ENCODE measurements at places on chromosomes 12 and 14. TPM values are rescaled to one million over a fixed set of nuclear protein-coding genes. Genes with fewer than 3 reads are reported as not detected.

DNA sequence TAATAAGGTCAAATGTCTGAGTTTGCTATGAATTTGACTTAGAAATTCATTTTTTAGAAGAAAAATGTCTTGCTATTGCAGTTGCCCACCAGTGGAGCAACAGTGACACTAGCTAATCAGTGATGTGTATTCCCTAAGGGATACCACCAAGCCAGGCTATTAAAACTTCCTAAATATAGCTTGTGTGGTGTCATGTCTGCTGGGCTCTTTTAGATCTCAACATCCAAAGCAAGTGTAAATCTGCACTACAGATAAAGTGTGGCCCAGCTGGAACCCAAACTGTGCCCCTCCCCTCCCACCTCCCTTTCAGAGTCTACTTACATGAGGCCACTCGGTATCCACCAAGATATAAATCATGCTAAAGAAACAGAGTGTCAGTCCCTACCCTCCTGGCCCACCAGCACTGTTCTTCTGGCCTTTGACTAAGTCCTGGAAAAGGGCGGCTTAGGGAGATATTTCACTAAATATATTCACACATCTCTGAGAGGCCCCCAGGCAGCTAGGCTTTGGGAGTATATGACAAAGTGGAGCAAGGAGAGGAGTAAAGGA lies 53.8 kb downstream of the SLC35F4 start:
- no peak for DNase-seq
- H3K4me1 ChIP-seq = no peaks in the 10 kb centered on the region
- H3K27ac ChIP-seq = no peak overlapping the region
- no peaks in the 10 kb centered on the region for H3K36me3 ChIP-seq

- no peaks in the 10 kb centered on the region for H3K36me3 ChIP-seq
- no peak overlapping the region for H3K4me3 ChIP-seq
- H3K4me1 ChIP-seq = no peaks in the 10 kb centered on the region
- H3K27ac ChIP-seq = no peak overlapping the region
- H3K27me3 ChIP-seq = peaks cover 4% of the 10 kb centered on the region
Measured at GRCh38 chr12:113996026-113996425, 29.9 kb upstream of the RBM19 start.

Gene KRT71
- not detected for total RNA-seq

DNA sequence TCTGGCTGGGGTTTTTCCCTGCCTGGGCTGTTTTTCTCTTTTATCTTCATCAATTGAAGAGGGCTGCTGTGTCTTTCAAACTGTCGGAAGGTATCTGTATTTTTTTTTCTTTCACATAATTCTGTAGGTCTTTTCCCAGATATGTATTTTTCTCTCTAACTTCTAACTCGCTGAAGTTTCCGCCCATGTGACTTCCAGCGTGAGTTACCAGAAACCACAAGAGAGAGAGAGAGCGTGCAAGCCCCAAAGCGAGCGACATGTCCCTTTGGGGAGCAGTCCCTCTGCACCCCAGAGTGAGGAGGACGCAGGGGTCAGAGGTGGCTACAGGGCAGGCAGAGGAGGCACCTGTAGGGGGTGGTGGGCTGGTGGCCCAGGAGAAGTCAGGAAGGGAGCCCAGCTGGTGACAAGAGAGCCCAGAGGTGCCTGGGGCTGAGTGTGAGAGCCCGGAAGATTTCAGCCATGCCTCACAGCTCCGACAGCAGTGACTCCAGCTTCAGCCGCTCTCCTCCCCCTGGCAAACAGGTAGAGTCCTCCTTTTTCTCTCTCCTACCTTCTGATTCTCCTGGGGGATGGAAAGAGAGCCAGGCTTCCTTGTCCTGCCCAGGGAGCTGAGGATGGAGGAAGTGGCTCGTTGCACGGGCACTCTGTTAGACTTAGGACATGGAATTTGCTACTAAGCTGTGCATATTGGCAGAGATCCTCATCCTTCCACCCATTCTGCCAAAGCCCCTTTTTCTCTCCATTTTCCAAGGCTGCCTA lies at the start of gene BATF:
Gene BATF (plus strand): TSS at position 246 of the 759 bp plus-strand sequence. CDS start 214 bp downstream, at position 460.
- H3K27ac ChIP-seq = no peak within 1 kb of the TSS
- H3K27me3 ChIP-seq = peaks cover under 1% of the 10 kb centered on the region
- no peak for DNase-seq
- H3K4me1 ChIP-seq = no peaks in the 10 kb centered on the region

Gene GPR135
- total RNA-seq = 3.0 TPM

DNA sequence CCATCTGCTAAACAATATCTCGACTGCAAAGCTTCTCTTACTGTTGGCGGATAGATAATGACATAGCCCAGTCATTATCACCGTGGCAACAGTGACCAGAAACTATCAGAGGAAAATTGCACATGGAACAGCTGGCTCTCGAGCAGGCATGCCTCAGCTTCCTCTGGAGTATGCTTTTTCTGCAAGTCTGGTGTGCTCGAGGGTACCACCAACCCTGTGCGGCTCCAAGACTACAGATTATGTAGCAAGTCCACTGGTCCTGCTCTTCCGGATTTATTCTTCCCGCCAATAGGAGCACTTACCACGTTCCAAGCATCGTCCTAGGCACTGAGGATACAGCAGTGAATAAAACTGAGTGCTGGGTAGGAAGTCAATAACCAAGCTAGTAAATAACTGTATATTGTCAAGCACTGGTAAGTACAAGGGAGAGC lies 1.4 kb upstream of the GLRX5 start:
- H3K27ac ChIP-seq = peak overlapping the region; percentile 81
- H3K4me1 ChIP-seq = peaks cover 14% of the 10 kb centered on the region
- peak overlapping the region; percentile 79 for H3K4me3 ChIP-seq
- H3K27me3 ChIP-seq = no peaks in the 10 kb centered on the region
- peak; percentile 61 for DNase-seq

GRCh38 chr12:26737487-26738030 lies 95.4 kb downstream of the ITPR2 start:
- H3K27ac ChIP-seq = no peak overlapping the region
- no peaks in the 10 kb centered on the region for H3K27me3 ChIP-seq
- H3K36me3 ChIP-seq = no peaks in the 10 kb centered on the region
- DNase-seq = no peak
- H3K4me1 ChIP-seq = no peaks in the 10 kb centered on the region

DNA sequence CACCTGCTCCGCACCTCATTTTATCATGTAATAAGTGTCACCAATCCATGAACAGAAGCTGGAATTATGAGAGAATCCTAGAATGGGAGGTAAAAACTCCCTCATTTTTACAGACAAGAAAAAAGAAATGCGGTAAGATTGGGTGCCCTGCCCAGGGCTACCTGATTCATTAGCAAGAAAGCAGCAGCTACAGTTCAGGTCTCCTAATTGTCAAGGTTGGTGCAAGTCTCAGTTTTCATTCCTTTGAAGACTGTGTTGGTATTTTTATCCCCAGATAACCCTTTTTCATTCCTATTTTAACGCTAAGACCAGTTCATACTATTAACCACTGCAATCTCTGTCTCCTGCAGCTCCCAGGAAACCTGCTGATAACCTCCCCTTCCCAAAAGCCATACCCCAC lies 6.9 kb downstream of the DUSP6 start:
- peaks cover 4% of the 10 kb centered on the region for H3K36me3 ChIP-seq
- H3K4me3 ChIP-seq = no peak overlapping the region
- peaks cover 12% of the 10 kb centered on the region for H3K4me1 ChIP-seq

Gene TMEM132D
- not detected for total RNA-seq

GRCh38 chr12:24960222-24960855 lies 11.4 kb upstream of the BCAT1 start:
- H3K27me3 ChIP-seq = no peaks in the 10 kb centered on the region
- DNase-seq = peak; percentile 62
- no peaks in the 10 kb centered on the region for H3K4me1 ChIP-seq
- H3K4me3 ChIP-seq = no peak overlapping the region

DNA sequence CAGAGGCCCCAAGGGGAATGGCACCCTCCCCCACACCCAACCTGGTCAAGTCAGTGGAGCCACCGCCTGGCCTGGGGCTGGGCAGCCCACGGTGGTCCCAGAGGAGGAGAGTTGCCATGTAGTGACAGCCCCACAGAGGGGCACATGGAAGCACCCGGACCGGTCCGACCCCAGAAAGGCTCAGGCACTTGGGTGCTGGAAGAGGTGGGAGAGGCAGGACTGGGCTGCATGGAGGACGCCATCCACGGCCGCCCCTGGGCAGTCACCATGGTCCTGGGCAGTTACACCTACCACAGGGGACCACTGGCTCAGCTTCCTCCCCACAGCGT lies 37.9 kb upstream of the TMEM179 start:
- no peak for DNase-seq
- no peak overlapping the region for H3K4me3 ChIP-seq
- H3K36me3 ChIP-seq = no peaks in the 10 kb centered on the region

Gene SLC6A15
- total RNA-seq = 0.99 TPM
